Cardiac fibroblast (primary cell): ENCODE measurements at places on chromosomes 7 and 10.

DNA sequence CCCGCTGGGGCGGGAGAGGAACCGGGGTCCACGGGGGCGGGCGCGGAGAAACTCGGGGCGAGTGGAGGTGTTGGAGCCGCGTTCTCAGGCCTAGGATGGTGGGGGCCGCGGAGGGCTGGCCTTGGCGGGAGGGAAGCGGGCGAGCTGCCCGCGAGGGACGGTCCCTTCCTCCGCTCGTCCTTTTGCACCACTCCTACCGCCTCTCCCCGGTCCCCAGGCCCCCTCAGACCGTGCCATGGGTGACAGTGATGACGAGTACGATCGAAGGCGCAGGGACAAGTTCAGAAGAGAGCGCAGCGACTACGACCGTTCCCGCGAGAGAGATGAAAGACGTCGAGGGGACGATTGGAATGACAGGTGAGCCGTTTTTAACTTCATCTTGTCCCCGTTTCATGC is 451 bp downstream of the SRRT start:
- DNase-seq, result no peak

GRCh38 chr7:23467291-23467805 is 2.9 kb downstream of the IGF2BP3 start:
- DNase-seq, result no peak

DNA sequence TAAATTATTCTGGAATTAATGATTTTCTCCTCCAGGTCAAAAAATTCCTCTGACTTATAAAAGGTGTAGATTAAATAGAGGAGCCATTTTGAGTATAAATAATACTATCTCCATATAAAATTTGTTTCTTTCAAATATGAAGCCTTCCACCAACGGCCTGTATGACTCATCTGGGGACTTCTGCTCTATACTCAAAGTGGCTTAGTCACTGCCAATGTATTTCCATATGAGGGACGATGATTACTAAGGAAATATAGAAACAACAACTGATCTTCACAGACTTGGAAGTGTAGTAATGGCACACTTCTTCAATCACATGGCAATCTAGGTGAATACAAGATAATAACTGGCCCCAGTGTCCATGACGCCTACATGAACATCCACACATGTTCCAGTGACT is 335.6 kb upstream of the HGF start:
- peak; percentile 93 for DNase-seq

DNA sequence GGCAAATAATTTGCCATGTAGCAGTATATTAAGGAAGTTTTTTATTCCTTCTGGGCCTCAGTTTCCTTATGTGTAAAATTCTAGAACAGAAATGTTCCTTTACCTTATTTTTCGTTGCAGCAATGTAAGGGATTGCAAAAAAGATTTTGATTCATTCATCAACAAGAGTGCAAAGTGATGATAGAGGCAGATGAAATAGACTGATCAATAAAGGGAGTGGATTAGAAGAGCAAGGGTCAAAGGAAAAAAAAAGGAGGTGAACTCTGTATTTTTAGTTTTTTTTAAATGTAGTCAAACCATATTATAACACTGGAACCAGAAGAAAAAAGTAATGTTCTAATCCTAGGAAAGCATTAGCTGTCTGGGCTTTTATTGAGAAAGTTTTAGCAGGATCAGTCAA is 14.7 kb downstream of the TPST1 start:
- DNase-seq, result no peak

DNA sequence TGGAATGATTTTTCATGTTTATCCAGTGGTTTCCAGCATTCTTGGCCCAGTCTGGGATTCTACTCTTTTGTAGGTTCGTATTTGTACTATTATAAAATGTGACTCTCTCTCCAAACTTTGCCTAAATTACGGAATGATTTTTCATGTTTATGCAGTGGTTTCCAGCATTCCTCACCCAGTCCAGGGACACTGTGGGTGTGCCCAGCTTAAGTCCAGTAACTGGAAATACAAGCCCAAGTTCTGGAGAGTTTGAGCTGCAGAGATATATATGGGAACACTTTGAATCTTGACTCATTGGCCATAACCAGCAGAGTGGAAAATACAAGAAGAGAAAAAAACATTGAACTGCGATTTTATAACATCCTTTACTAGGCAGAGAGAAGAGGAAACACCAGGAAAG is 5.9 kb upstream of the MAGI2 start:
- DNase-seq, result no peak

- no peak for DNase-seq
Observed at GRCh38 chr10:119762805-119763798, 37.3 kb downstream of the INPP5F start.

DNA sequence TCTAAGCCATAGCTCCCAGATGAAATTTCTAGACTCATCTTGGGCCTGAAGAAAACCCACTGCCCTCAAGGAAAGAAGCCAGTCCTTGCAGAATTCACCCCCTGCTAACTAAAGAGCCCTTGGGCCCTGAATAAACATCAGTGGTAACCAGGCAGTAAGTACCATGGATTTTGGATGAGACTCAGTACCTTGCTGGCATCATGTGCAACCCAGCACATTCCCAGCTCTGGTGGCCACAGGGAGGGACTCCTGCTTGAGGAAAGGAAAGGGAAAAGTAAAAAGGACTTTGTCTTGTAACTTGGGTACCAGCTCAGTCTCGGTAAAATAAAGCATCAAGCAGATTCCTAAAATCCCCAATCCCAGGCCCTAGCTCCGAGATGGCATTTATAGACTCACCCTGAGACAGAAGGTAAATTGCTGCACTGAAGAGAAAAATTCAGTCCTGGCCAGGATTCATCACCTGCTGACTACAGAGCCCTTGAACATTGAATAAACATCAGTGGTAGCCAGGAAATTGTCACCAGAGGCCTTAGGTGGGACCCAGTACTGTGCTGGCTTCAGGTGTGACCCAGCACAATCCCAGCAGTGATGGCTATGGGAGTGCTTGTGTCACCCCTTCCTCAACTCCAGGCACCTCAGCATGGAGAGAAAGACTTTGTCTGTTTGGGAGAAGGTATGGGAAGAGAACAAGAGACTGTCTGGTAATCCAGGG is 31.2 kb upstream of the SFTPD start:
- no peak for DNase-seq

- no peak for DNase-seq
Observed at GRCh38 chr10:110615057-110615747, 28.9 kb upstream of the RBM20 start.

- peak; percentile 59 for DNase-seq
Observed at GRCh38 chr7:132141109-132141508, 435.2 kb downstream of the PLXNA4 start.

GRCh38 chr10:74056050-74056818 is 58.3 kb downstream of the VCL start:
- DNase-seq, result peak; percentile 85

GRCh38 chr10:23448323-23448722 is 9.4 kb downstream of the OTUD1 start:
- DNase-seq, result no peak

- peak; percentile 96 for DNase-seq
Observed at GRCh38 chr7:34155220-34155908, 250.0 kb downstream of the BMPER start.

GRCh38 chr10:70254778-70255328 is 21.6 kb upstream of the PPA1 start:
- DNase-seq, result no peak

- DNase-seq, result no peak
Observed at GRCh38 chr10:116197946-116198675, 74.9 kb downstream of the GFRA1 start.

GRCh38 chr10:35232527-35232926 is 103.8 kb upstream of the CCNY start:
- DNase-seq, result no peak

DNA sequence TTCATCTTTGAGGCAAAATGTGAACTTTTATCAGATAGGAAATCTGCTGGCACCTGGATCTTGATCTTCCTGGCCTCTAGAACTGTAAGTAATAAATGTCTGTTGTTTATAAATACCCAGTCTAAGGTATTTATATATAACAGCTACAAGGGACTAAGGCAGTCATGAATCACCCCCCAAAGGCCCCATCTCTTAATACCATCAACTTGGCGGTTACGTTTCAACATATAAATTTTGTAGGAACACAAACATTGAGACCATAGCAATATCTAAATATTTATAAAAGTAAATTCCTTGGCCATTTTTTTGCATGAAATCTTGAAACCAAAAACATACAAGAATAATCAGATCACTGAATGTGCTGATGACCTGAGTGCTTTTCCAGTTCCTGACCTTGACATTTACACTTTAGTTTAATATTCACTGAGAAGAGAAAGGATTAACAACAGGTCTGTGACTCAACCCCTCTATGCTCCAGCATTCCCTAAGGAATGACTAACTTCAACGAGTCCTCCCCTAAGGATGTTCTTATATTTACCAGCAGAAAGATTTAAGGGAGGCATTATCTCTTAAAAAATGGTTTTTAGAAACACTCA is 1438.5 kb upstream of the CELF2 start:
- peak; percentile 9 for DNase-seq
